ENCODE measurements at places on chromosomes 3 and 15. TPM values are rescaled to one million over a fixed set of nuclear protein-coding genes. Genes with fewer than 3 reads are reported as not detected.

GRCh38 chr3:46065294-46065705 lies 38.0 kb upstream of the XCR1 start:
- H3K27me3 ChIP-seq = peaks cover 79% of the 10 kb centered on the region
- no peaks in the 10 kb centered on the region for H3K36me3 ChIP-seq
- no peak overlapping the region for H3K27ac ChIP-seq
- peaks cover 65% of the 10 kb centered on the region for H3K4me1 ChIP-seq

DNA sequence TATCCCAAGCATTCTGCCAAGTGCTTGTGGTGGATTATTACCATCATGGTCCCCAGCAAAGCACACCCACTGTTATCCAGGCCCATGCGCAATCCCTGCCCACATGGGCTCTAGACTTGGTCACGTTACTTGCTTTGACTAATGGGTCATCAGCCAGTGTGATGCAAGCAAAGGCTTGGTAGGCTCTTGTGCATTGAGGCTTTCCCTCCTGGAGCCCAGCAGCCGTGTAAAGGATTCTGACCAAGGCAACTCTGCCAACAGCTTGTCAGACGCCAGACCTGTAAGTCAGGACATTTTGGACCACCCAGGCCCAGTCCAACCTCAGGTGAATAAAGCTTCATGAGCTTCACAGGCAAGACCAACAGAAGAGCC lies 93.9 kb downstream of the ABHD5 start:
- H3K4me3 ChIP-seq = no peak overlapping the region
- no peak overlapping the region for H3K27ac ChIP-seq
- no peaks in the 10 kb centered on the region for H3K36me3 ChIP-seq
- H3K27me3 ChIP-seq = peaks cover 17% of the 10 kb centered on the region
- no peaks in the 10 kb centered on the region for H3K4me1 ChIP-seq
- DNase-seq = no peak

DNA sequence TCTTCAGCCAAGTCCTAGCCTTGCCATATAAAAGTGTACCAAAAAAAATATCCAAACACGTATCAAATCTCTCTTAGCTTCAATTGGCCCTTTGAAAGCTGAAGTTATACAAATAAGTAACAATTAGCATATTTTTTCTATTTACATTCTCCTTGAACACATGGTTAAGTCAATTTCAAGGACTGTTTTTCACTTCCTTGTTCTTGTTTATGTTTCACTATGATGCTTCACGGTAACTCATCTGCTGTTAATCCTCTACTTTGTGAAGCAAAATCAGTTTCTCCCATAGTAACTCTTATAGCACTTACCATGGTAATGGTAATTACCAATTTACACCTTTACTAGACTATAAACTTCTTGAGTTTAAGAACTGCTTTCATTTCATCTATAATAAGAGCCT lies 10.6 kb upstream of the SPRED1 start:
- peaks cover 48% of the 10 kb centered on the region for H3K27me3 ChIP-seq
- H3K27ac ChIP-seq = no peak overlapping the region
- no peak overlapping the region for H3K4me3 ChIP-seq
- no peaks in the 10 kb centered on the region for H3K4me1 ChIP-seq

CSPG4 gene
- total RNA-seq = not detected

TLR9 gene
- total RNA-seq = 1.2 TPM

ZMYND10 gene
- total RNA-seq = 1.2 TPM

Data from activated T-cell treated with anti-CD3 and anti-CD28 coated beads, Interleukin-2, amount 50 U/mL, for 72 hours (primary cell).